ENCODE measurements at places on chromosomes 2 and 18. TPM values are rescaled to one million over a fixed set of nuclear protein-coding genes. Genes with fewer than 3 reads are reported as not detected.

Gene TPO
- not detected for total RNA-seq

Gene TCF23
- total RNA-seq = not detected

Gene B4GALT6
- total RNA-seq = 4.9 TPM

Gene RNF152
- total RNA-seq = 21.4 TPM

Gene SLC16A14
- under 0.01 TPM for total RNA-seq

Gene IGFBP5
- total RNA-seq = 206 TPM

Gene KYNU
- total RNA-seq = 2.4 TPM

Gene GNLY
- not detected for total RNA-seq

Gene CGREF1
- total RNA-seq = 1.5 TPM

Gene ZNF804A
- 0.12 TPM for total RNA-seq

Gene LYPD6
- total RNA-seq = 9.0 TPM

Gene SIGLEC15
- total RNA-seq = 1.9 TPM

Gene PLB1
- total RNA-seq = 1.8 TPM

Gene PRSS56
- not detected for total RNA-seq

Gene AKAIN1
- total RNA-seq = not detected

Gene MEP1B
- total RNA-seq = not detected

Gene ANTXR1
- total RNA-seq = 137 TPM

Gene CD8B
- not detected for total RNA-seq

Gene ANKRD30BL
- not detected for total RNA-seq

Gene PPP1CB
- total RNA-seq = 161 TPM

Gene GAL3ST2
- not detected for total RNA-seq

Measured in hair follicle dermal papilla cell (primary cell).